G401 (cell line): ENCODE measurements at places on chromosomes 6 and 20.

DNA sequence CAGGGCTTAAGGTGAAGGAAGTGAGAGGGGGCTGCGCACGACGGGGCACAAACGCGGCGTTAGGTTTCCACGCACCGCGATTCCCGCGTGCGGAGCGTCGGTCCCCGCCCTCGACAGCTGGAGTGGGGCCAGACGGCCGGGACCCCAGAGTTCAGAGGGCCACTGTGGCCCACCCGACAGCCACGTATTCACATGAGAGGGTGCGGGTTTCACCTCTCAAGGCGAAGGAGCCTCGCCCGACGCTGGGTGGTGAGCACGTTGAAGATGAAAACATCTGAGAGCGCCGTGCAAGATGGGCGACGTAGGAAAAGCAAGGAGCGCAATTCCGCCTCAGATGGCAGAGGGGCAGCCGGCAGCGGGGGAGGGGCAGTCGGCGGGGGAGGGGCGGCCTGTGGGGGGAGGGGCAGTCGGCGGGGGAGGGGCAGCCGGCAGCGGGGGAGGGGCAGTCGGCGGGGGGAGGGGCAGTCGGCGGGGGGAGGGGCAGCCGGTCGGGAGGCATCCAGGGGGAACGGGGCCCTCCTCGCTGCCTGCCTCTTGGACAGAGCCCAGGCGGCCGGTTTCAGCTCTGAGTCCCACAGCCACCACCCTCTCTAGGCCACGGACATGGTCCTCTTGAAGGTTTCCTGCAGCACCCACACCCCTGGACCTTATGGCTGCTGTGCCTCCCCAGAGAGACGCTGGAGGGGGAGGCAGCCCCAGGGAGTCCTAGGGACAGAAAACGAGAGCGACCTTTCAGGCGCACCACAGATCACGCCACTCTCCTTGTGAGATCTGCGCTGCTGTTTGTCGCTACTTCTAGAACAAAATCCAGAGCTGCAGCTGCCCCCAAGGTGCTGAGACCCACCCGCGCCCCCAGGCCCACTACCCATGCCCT, 113.7 kb downstream of the DLL1 start:
- no peak for DNase-seq

DNA sequence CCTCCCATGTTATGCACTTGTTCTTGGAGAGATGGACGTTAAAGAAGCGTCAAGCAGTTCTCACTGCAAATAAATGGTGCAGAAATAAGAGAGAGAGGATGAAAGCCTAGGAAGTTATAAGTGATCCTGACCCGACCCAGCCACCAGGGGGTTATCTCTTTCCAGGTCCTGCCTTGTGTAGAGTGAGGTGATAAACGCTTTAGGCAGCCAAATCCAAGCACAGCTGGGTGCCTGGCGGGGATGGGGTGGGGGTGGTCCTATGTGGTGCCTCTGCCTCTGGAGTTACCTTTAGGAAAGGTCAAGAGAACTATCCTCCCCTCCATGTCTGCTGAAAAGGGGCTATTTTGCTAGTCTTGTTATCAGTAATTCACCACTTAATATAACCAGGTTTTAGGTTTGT, 9.2 kb upstream of the TFAP2A start:
- no peak for DNase-seq

GRCh38 chr20:4916971-4917881, 84.1 kb downstream of the SLC23A2 start:
- peak; percentile 77 for DNase-seq

- DNase-seq: peak; percentile 64
Measured at GRCh38 chr20:31712564-31713311, 9.9 kb downstream of the BCL2L1 start.
